ENCODE measurements at places on chromosomes 13 and 19.

DNA sequence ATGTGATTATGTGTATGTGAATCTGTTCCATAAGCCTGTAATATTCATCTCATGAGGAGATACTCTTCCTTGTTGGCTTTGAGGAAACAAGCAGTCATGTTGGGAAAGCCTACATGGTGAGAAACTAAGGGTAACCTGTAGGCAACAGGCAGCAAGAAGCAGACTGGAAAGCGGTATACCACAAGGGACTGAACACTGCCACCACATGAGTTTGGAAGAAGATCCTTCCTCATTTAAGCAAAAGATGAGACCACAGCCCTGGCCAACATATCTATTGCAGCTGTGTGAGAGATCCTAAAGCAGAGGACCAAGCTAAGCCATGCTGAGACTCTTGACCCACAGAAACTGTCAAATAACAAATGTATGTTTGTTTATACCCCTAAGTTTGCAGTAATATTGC is 134.8 kb downstream of the B3GLCT start:
- no peak for DNase-seq

GRCh38 chr13:93976528-93976927 is 503.0 kb downstream of the DCT start:
- DNase-seq, result no peak

DNA sequence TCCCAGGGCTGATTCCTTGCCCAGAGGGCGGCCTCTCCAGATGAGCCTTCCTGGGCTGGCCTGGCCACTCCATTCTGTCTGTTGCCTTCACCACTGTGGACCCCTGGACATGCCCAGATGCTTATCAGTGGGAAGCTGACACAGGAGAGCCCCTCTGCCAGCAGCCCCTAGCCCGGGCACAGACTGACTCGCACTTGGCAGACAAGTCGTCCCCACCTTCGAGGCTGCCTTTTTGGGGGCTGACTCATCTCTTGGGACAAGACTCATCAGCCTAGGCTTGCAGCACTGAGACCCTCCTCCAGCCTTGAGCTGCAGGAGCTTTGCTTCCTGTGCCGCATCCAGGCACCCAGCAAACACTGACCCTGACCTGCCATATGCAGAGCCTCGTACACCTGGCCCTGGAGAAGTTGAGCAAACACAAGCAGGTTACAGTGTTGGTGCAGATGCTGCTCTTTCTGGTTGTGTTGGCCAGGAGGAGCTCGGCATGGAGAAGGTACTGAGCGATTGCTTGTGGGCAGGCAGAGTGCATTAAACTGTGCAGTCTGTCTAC is 8.1 kb downstream of the CHST8 start:
- DNase-seq, result no peak

DNA sequence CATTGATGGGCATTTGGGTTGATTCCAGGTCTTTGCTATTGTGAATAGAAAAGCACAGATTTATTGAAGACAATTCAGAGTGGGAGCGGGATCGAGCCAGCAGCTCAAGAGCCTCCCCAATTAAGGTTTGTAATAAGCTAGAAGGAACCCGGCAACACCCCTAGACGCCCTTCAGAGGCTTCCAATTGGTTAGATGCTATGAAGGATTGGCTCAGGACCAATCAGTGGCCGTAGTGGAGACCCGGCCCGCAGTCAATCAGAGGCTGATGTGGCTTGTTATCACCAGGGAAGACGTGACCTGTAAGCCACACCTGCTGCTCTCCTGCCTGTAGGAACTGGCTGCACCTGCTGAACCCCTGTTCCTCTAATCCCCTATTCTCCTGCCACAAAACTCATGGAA is 14.6 kb downstream of the SIGLEC11 start:
- DNase-seq, result no peak

- no peak for DNase-seq
Observed at GRCh38 chr13:50617134-50617721, 226.3 kb downstream of the DLEU7 start.

GRCh38 chr19:35039881-35040825 is 1.4 kb upstream of the HPN start:
- DNase-seq, result no peak

DNA sequence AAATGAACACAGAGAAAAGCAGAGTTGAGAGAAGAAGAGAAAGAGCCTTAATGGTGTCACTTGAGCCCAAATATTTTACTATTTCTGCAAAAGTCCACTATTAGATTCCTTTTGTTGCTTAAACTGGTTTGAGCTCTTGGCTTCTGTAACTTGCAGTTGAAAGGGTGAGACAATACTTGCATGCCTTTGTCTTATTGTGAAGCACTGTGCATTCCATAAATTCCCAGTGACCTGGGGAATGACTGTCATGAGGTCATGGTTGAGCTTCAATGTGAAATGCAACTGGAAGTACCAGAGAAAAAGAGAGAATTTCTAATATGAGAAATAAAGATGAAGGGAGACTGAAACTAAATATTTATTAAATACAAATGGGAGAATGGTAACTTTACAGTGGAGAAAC is 310.9 kb downstream of the TDRD3 start:
- no peak for DNase-seq

GRCh38 chr13:37129866-37130265 is 24.4 kb upstream of the CSNK1A1L start:
- no peak for DNase-seq

DNA sequence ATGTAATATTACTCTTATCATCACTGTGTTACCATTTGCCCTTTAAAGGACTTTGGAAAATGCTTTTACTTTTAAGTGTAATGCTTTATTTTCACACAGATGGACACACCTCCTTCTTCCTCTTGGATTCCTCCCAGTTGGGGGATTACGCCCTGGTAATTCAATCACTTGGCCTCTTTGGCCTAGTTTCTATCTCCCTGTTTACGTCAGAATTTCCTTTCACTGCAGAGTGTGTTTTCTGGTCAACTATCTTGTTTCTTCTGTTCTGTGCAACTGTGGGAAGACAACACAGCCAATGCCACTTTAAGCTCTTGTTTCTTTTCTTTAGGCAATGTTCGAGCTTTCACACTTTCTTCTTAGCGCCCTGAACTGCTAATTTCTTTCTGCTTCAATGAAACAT is 257.3 kb upstream of the MAB21L1 start:
- DNase-seq, result no peak

GRCh38 chr19:56637976-56638555 is 4.9 kb upstream of the SMIM17 start:
- DNase-seq, result peak; percentile 54

GRCh38 chr13:98792785-98793495 is 40.5 kb upstream of the SLC15A1 start:
- no peak for DNase-seq

DNA sequence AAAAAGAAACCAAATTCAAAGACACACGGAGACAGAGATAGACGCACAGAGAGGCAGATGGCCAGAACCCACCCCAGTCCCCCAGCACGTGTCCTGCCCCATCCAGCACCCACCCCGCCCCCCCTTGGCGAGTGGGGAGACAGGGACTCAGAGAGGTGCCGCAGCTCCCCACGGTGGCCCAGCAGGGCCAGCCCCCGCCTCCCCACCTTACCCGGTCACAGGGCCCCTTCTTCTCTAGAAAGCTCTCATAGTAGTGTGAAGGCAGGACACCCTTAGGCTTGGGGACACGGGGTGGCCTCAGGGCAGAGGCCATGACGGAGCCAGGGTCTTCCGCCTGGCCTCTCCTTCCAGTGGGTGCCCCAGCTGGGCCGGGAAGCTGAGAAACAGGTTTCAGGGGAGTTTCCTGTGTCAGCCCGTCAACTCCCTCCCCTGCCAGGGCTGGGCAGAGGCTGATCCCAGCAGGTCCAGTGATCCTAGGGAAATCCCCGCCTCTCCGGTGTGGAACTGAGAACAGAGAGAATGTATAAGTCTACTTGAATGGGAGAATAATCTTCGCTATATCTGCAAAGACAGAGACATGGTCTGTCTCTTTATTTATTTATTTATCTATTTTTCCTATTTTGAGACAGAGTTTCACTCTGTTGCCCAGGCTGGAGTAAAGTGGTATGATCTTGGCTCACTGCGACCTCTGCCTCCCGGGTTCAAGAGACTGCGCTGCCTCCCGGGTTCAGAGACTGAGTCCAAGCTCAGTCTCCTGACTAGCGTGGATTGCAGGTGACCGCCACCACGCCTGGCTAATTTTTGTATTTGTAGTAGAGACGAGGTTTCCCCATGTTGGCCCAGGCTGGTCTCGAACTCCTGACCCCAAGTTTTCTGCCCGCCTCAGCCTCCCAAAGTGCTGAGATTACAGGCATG is at the start of gene STAP2:
TSS of gene STAP2 (minus strand) at position 387 of the 915 bp plus-strand sequence. CDS start at position 313, 74 bp downstream.
- DNase-seq, result peak; percentile 37

DNA sequence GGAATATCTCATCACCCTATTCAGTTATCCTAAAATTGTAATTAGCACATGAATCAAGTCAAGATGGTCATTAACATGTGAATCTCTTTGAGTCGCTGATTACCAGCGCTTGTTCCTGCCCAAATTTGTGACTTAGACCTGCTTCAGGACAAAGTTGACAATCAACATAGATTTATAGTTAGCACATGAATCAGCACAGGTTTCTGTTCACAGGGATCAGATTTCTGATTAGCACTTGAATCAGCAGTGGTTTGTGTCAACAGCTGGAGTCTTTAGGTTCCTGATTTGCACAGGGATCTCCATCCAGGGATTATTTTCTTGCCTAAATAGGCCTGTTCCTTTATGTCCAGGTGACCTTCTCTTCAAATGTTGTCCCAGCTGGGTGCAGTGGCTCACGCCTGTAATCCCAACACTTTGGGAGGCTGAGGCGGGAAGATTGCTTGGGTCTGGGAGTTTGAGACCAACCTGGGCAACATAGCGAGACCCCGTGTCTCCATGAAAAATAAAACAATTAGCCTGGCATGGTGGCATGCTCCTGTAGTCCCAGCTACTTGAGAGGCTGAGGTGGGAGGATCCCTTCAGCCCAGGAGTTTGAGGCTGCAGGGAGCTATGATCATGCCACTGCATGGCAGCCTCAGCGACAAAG is 3.8 kb upstream of the LRFN3 start:
- no peak for DNase-seq

DNA sequence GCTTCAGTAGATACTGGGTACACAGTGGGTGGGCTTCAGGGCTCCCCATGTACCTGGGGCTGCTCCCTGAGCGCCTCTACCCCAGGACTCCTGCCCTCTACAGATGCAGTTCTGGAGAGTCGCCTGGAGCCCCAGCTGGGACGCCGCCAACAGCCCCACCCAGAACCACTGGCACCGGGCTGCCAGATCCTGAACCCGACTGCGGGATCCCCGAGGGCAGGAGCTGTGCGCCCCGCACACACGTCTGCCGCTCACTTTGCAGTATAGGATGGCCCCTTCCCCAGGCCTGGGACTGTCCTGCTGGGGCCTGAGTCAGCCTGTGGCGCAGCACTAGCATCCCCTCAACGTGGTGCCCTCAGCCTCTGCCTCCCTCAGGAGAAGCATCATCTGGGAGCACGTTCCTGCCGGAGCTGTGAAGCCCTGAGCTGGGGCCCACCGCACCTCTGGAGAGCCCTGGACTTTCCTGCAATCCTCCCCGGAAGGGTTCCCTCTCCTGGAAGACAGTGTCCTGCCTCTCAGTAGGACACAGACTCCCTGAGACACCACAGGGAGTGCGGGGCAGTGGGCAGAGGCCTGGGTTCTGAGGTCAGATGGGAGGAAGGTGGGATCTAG is 3.7 kb downstream of the REXO1 start:
- no peak for DNase-seq

- no peak for DNase-seq
Observed at GRCh38 chr13:30927595-30927994, 4.9 kb upstream of the TEX26 start.

GRCh38 chr13:36518707-36519106 is 86.4 kb downstream of the CCNA1 start:
- no peak for DNase-seq

- DNase-seq, result no peak
Observed at GRCh38 chr13:42101821-42102585, 53.6 kb downstream of the DGKH start.

GRCh38 chr19:45498411-45499195 is at the start of gene PPM1N:
Gene PPM1N (plus strand): TSS chr19:45498443. CDS start chr19:45498473, 30 bp downstream.
- DNase-seq, result peak; percentile 72

DNA sequence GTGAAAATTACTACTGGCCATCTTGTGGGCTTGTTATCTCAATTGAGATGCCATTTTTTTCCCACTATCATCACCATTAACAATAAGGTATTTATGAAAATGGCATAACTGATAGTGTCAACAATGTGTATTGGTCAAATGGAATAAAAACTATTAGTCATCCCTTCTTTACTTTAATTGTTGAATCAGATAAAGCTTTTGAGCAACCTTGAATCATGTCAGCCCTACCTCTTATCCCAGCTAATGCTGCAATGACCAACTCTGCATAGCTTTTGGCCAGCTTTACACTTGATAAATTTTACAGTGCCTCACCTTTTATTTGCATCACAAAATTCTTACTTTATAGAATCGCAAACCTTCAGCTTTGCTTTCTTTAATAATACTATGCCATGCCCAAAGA is 784.0 kb upstream of the PRR20A start:
- no peak for DNase-seq

DNA sequence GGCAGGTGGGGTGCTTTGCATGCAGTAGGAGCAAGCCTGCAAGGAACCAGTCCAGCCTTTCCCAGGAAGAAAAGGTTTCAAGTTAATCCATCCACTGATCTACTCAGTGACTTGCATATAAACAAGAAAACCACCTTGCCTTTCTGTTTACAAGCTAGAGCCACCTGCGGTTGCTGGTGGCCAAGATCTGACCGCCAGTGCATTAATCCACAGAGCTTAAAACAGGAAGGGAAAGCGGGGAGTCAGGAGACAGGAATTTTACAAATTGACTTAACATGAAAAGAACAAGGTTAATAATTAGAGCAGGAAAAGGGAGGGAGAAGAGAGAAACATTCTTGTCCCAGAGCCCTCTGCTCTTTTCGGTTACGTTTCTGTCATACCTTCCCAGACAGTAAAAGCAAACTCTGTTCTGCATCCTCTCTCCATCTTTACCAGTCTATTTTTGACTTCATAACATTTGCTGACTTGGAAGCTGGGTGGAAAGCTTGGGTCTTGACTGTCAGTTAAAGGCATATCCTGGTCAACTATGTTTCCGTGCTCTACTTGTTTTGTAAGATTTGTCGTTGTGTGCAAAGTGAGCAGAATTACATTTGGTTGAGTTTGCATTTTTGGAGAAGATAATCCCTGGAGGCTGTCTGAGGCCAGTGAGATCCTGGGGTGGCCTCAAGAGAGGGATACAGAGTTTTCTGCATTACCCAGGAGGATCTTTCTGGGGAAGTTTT is 760.6 kb downstream of the EFNB2 start:
- no peak for DNase-seq

GRCh38 chr13:98976338-98976737 is 1.5 kb downstream of the DOCK9 start:
- DNase-seq, result no peak

DNA sequence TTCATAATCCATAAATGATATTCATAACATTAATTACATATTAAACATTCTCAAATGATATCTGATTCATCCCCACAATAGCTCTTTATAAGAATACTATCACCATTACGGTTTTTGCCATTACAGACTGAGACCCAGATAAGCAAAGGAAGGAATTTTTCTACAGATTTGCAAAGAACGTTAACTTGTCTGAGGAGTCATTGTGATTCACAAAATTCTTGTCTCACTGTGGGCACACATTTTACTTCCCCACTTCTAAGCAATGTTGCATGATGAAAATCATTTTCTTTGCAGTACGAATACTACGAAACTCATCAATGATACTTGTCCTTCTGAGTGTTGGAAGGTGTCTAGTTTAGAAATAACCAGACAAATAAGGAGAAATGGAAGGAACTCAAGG is 70.1 kb downstream of the NALCN start:
- no peak for DNase-seq
